ENCODE measurements at places on chromosomes 2 and 18. TPM values are rescaled to one million over a fixed set of nuclear protein-coding genes. Genes with fewer than 3 reads are reported as not detected.

The WDSUB1 gene
- total RNA-seq: 15.2 TPM

The AFTPH gene
- total RNA-seq: 15.8 TPM

The UCN gene
- not detected for total RNA-seq

The IL1F10 gene
- not detected for total RNA-seq

The DLX2 gene
- total RNA-seq: 5.0 TPM

The CHRND gene
- total RNA-seq: not detected

The CYRIA gene
- total RNA-seq: not detected

GRCh38 chr2:160063271-160063670, 856 bp upstream of the PLA2R1 start:
- peak; percentile 49 for DNase-seq

GRCh38 chr2:69796174-69796573, 33.3 kb upstream of the GMCL1 start:
- DNase-seq: no peak

DNA sequence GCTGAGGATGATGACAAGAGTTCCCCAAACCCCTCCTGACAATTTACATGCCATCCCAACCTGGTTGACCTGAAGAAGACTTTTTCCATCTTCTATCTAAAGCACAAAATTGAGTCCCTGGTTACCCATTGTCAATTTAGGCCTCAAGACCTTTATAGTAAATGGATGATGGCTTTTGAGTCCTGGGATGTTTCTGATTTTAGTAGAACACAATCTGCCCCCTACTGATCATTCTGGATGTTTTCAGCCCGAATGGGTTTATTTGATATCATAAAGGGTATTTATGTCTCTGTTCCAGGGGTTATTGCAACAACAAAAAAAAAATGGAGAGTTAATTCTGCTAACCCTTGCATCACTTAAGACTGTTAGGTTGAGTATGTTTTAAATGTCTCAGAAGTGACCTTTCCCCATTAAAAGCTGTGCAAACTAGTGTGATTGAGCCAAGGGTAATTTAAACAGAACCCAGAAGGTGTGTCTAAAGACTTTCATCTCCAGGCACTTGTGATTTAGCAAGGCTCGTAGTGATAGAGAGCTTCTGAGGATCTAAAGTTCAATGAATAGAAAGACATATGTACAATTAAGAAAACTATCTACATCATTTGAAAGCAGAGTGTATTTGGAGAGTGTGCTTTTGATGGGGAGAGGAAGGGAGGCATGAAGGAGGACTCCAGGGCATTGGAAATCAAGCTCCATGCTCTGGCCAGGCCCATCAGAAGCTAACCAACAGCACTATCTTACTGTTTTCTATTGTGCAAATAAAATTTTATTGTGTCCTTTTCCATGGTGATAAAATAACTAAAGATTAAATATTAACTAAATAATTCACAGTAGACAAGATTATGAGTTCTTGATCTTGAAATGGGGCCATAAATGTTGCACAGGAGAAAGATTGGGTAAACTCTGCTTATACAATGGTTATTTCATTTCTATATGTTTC, 96.6 kb upstream of the NOSTRIN start:
- no peak for DNase-seq

DNA sequence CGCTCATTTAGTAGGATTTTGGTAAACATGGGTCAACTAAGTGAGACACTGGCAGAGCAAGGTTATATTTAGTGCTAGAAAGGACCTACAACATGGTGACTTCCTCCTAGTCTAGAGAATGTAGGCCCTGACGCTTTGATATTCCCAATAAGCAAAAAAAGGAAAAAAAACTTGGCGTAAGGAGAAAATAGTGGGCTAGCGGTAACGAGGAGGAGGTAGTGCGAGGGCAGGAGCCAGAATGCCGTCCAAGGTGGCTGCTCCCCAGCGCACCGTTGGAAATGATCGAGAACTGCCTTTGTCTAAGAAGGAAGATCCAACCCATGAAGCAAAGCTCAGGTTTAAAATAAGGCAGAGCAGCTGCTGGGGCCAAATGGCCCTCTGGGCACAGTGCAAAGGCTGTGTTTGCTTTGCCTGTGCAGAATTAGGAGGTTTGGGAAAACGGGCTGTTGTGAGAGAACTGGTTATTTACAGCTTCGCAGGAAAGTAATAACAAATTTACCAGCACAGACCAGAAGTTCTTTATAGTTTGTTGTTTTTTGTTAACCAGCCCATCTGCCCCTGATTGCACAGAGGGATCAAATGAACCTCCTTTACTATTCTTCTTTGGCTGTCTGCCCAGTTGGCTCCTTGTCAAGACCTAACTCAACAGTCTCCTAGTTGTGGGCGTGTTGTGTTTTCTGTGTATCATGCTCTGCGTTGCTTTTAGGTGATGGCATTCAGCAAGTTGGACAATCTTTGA, 86.6 kb downstream of the ITGB1BP1 start:
- DNase-seq: peak; percentile 65

GRCh38 chr2:146844226-146844990, 1000.4 kb upstream of the ACVR2A start:
- DNase-seq: no peak

GRCh38 chr2:203737360-203737759, 30.9 kb downstream of the CD28 start:
- no peak for DNase-seq

- DNase-seq: no peak
Measured at GRCh38 chr2:134846213-134846612, 7.8 kb downstream of the ACMSD start.

- no peak for DNase-seq
Measured at GRCh38 chr2:166614503-166614902, 120.5 kb upstream of the SCN7A start.

GRCh38 chr2:38016219-38016618, 59.7 kb downstream of the CYP1B1 start:
- DNase-seq: no peak
